NCI-H774 (cell line): ENCODE measurements at places on chromosomes 5 and 9.

DNA sequence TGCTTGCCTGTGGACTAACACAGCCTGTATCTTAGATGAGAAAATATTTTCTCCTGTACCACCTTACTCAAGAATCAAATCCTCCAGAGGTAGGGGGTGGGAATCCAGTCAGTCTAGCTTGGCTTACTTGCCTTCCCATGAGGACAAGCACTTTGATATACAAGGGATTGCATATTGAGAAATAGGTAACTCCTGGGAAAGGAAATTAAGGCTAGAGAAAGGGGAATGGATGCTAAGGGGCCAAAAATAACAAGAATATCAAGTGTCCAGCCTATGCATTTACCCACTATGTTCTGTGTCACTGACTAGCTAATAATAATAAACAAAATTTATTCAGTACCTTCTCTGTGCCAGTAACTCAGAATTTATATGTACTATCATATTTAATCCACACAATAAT, 21.4 kb upstream of the SNX2 start:
- DNase-seq = no peak

DNA sequence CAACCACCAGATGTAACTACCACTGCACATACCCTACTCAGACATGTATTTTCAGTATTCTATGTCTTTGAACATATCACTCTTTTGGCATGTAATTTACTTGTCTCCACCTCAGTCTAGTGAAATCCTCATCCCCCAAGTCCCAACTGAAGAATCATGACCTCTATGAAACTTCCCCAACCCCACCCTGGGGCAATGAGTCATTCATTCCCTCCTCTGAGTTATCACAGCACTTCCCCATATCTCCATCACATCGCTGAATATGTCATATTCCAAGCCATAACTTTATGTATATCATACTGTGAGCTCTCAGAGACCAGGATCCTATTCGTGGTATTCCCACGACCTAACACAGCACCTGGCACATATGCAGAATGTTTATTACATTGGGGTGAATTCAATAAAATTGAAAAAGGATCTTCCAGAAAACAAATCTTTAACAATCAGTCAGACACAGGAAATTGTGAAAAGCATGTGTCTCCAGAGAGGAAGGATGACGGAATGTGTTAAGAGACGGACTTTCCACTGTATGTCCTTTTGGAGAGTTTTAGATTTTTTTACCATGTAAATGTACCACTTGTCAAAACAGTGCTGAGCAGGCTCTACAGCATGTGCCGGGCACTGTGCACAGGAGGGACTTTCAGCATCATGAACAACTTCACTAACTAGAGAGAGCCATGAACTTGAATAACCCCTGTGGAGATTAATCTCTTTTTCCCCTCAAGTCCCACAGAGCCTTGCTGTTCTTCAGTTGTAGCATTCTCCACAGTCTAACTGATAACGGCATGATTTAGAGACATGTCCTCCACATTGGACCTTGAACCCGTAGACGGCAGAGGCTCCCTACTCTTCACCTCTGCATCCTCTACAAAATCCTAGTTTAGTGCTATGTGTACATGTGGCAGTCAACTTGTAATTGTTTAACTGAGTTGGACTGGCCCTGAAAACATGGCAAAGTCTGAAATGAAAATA, 213.5 kb downstream of the GLIS3 start:
- DNase-seq = no peak

- peak; percentile 94 for DNase-seq
Measured at GRCh38 chr9:2427120-2427891, 194.3 kb upstream of the VLDLR start.

DNA sequence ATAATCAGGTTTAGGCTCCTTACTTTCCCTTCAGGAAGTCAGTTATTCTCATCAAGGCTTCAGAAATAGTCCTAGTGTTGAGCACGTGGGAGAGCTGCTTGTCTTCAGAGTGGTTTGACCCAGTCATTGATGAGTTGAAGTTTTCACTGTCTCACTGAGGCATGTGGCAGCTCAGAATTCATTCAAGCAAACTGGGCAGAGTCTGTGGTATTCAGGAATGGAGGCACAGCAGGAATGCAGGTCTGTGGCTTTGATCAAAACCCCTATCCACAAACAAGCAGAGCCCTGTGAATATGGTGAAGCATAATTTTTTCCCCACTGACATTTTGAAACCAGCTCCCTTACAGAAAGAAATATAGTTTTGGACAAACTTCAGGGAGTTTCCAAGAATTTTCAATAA, 207.3 kb downstream of the CD180 start:
- no peak for DNase-seq

GRCh38 chr5:125575891-125576505, 829.6 kb upstream of the ZNF608 start:
- DNase-seq = peak; percentile 52

DNA sequence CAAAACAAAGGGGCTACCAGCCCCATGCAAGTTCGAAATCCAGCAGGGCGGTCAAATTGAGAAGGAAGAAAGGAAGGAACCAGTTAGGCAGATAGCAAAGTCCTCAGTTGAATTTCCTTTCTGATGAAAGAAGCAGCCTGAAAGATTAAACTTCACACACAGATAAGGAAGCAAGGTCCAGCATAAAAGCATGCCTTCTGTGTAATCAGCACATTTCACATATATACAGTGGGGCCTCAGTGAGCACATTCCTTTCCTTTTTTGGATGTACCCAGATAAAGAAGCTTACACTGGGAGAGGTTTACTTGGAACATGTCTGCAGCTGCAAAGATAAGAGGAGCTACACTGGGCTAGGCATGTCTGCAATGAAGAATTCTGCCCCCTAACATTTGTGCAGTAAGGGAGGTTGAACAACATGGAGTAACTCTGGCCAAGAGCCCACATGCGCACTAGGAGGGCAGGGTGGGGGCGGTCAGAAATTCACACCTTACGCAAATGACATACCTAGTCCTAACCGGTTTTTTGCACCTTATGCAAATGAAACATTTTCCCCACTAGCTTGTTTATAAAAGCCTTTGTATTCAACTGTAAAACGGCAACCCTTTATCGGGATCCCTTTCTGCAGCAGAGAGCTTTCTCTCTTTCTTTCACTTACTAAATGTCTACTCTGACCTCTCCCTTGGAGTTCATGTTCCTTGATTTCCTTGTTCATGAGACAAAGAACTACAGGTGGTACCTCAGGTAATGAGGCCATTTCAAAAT, 149.7 kb upstream of the FBXL17 start:
- no peak for DNase-seq

DNA sequence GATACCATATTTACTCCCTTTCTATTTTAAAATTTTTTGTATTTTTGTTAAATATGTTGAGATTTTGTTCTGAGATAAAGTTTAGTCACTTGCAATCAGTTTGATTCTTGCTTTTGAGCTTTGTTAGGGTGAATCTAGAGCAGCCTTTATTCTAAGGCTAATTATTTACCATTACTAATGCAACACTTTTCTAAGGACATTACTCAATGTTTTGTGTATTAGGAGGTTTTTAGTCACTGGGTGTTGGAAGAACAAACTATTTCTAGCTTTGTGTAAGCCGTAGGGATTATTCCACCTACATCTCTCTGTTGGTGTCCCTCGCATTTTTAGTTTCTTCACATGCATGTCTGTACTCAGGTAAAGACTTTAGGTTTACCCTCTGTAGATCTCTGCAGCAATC, 379.5 kb upstream of the CD180 start:
- no peak for DNase-seq

DNA sequence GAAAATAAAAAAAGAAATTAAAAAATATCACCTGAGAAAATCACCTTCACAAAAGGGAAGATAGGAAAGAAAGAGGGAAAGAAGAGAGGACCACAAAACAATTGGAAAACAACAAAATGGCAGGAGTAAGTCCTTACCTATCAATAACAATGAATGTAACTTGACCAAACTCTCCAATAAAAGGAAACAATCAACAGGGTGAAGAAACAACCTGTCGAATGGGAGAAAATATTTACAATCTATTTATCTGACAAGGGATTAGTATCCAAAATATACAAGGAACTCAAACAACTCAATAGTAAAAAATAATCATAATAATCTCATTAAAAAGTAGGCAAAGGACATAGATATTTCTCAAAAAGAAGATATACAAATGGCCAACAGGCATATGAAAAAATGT, 135.8 kb downstream of the AGTPBP1 start:
- no peak for DNase-seq

DNA sequence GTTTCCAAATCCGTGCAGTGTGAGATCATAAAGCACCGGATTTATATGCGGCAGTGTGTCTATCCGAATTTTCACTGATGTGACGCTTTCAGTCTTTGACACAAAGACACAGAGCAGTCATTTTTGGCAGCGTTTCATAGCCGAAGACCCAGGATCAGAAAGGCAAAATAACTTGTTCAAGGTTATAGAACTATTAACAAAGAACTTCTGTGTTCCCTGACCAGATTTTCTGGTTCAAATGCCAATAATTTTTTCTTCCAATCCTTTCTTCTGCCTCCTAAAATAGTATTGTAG, 1.1 kb upstream of the MARCHF11 start:
- no peak for DNase-seq

DNA sequence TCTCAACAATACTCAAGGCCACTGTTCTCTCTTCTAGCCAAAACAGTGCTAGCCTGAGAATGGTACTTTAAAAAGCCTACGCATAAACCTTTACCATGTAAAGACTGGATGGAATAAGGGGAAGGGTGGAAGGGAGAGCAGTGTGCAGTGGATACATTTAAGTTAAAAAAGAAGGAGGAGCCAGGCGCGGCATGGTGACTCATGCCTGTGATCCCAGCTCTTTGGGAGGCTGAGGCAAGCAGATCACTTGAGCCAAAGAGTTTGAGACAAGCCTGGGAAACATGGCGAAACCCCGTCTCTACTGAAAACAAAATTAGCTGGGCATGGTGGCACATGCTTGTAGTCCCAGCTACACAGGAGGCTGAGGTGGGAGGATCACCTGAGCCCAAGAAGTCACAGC, 127.7 kb upstream of the KIF2A start:
- no peak for DNase-seq

GRCh38 chr5:75567710-75568109, 43.5 kb upstream of the ANKDD1B start:
- no peak for DNase-seq

- DNase-seq = no peak
Measured at GRCh38 chr5:115243412-115243811, 19.3 kb downstream of the PGGT1B start.

- DNase-seq = no peak
Measured at GRCh38 chr5:108386345-108387061, 4.6 kb upstream of the FBXL17 start.

DNA sequence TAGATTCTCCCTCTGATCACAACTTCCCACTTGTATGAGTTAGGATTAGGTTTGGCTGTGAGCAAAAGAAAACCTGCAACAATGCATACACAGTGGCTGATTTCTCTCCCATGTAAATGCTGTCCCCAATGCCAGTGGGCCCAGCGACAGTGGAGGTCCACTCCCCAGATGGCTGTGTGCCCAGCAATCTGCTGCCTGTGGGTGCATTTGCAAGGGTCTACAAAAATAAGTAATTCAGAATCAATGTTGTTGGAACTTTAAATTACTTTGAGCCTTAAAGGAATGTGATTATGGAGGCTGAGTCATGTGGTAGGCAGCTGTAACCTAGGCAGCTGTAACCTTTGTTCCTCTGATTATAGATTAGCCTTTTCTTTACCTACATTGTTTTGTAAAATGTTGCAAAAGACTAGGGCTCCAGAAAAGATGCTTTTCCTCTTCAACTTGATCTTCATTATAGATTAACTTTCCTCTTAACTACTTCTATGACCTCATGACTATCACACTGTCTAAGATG, 14.2 kb upstream of the MXD3 start:
- DNase-seq = no peak

DNA sequence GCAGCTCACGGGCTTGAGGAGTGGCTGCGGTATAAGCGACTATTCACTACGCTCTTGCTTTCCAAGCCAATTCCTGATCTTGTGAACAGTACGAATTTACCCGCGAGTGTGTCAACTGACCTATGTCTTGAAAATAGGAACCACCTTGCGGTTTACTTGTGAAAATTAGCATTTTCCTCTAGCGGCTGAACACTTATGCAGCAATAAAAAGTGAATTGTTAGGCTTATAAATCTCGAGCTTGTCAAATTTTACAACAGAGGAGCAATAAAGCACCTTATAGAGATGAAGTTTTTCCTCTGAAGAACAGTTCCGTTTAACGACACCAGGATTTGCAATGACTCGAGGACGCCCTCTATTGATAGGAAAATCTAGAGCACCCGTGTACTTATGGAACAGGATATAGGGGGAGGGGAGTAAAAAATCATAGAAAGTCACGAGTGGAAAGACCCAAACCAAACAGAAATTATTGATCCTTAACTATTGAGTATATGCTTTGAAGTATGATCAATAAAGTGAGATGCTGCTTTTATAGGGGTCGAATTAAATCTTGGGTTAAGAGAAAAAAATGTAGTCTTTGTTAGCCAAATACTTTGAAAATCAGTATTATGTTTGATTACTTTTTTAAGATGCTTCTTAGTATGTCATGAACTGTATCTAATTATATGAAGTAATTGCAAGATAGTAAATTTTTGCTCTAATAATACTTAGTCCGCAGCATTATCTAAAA, 1.9 kb upstream of the RGMB start:
- DNase-seq = peak; percentile 81

DNA sequence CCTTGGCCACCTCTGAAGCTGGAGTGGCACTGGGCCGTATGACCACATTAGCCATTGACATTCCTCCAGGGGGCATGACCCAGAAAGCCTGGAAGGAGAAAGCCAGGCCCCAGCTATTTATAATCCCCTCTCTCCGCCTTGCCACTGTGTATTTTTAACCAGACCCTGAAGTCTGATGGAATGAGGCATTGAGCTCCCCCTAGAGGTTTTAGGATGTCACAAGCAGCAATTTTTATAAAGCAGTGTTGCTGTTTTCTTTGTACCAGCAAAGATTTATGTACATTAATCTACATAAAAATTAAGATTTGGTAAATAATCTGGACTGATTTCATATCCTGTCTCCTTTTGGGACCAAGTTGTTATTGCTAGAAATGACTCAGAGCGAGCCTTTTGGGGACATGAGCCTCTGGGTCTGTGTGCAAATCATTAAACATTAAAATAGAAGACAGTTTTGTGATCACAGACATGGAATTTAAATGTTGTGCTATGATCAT, 127.1 kb downstream of the TRIO start:
- DNase-seq = peak; percentile 38

- no peak for DNase-seq
Measured at GRCh38 chr5:153752890-153753289, 262.4 kb downstream of the GRIA1 start.

DNA sequence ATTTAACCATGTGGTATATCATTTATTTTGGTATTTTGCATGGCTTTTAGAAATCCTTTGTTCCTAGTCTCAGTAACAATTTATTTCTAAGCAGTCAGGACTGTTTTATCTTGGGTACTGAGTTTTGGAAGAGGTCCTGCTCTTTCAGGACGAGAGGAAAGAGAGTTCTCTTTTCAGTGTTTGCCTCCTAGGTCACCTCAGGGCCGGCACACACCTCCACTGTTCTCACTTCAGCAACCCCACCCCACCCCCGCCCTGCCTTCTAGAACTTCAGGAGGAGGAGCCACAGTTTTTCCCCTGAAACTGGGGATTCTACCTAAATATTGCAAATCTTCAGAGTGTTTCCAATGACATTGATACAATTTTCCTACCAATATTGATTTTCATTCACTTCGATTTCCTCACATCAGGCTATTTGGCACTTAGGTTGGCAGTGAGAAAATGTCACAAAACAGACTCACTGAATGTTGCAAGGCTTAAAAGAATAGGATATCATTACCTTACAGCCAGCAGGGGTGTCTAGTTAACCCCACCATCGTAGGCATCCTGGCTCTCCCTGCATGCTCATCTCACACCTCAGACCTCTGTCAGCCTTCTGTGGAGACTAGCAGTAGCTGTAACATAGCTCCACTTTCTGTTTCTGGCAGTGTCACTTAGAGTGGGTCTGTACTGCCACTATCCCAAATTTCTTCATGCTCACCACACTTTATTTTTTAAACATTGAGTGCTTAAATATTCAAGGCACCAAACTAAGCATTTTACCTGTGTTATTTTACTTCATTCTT, 5.4 kb downstream of the IGIP start:
- no peak for DNase-seq
